ENCODE measurements at places on chromosomes 1 and 21. TPM values are rescaled to one million over a fixed set of nuclear protein-coding genes. Genes with fewer than 3 reads are reported as not detected.

EXO1 gene
- 7.9 TPM for total RNA-seq

ADAM30 gene
- not detected for total RNA-seq

XCL2 gene
- not detected for total RNA-seq

CD160 gene
- total RNA-seq = not detected

ALDH4A1 gene
- total RNA-seq = 68.0 TPM

GPX7 gene
- not detected for total RNA-seq

ORC1 gene
- 19.5 TPM for total RNA-seq

ASCL5 gene
- total RNA-seq = not detected

HES4 gene
- 139 TPM for total RNA-seq

TAF1A gene
- total RNA-seq = 4.8 TPM

FBXO2 gene
- total RNA-seq = not detected

CCDC27 gene
- not detected for total RNA-seq

APCS gene
- total RNA-seq = not detected

SPRR2F gene
- total RNA-seq = not detected

VAV3 gene
- total RNA-seq = 0.03 TPM

SPRR5 gene
- not detected for total RNA-seq

LCE2B gene
- total RNA-seq = not detected

RSPH1 gene
- 2.7 TPM for total RNA-seq

TTC13 gene
- 15.0 TPM for total RNA-seq

MOV10 gene
- total RNA-seq = 125 TPM

CHD1L gene
- 17.6 TPM for total RNA-seq

RYR2 gene
- total RNA-seq = not detected

OLFML2B gene
- not detected for total RNA-seq

B4GALT2 gene
- 159 TPM for total RNA-seq

KRTAP25-1 gene
- total RNA-seq = not detected

TSPAN2 gene
- 0.23 TPM for total RNA-seq

TTC24 gene
- total RNA-seq = not detected

KRTAP10-3 gene
- total RNA-seq = not detected

PLA2G5 gene
- not detected for total RNA-seq

KLHDC9 gene
- 3.8 TPM for total RNA-seq

LINGO4 gene
- total RNA-seq = not detected

Measured in HT-29 (cell line).